ENCODE measurements at places on chromosomes 1 and 21.

- DNase-seq: no peak
Measured at GRCh38 chr1:18901952-18902522, 318 bp downstream of the ALDH4A1 start.

DNA sequence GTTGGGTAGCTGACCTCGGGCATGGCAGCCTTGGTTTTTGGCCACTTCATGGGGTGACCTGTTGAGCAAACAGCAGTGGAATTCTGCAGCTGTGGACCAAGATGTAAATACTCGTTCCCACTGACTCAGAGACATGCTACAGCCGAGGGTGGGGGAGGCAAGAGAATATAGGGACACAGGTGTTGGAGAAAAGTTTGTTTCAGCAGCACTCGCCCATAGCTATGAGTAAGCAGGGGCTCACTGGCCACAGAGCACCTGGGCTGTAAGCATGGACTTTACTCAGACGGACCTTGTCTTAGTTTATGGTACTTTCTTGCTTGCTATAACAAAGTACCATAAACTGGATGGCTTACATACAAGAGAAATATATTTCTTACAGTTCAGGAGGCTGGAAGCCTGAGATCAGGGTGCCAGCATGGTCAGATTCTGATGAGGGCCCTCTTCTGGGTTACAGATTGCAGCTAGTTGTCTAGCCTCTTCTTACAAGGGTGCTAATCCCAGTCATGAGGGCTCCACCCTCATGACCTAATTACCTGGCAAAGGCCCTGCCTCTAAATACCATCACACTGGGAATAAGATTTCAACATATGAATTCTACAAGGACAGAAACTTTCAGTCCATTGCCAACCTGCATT is 437.2 kb upstream of the DAB1 start:
- DNase-seq: no peak

- DNase-seq: no peak
Measured at GRCh38 chr1:90526954-90527353, 190.1 kb downstream of the BARHL2 start.

DNA sequence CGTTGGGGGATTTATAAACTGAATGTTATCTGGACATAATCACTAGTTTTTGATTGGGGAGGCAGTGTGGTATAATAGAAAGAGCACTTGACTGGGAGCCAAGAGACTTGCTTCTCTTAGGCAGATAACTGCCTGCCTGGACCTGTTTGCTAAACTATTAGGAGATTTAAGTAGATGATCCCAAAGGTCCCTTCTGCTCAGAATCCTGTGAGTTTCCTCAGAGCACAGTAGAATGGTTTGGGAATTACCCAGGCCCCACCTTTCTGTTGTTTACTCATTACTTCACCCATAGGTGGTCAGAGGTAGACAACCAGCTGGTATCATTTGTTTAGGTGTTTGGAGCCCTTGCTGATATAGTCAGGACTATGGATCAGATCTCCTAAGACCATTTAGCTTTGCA is 10.3 kb upstream of the PODN start:
- no peak for DNase-seq

DNA sequence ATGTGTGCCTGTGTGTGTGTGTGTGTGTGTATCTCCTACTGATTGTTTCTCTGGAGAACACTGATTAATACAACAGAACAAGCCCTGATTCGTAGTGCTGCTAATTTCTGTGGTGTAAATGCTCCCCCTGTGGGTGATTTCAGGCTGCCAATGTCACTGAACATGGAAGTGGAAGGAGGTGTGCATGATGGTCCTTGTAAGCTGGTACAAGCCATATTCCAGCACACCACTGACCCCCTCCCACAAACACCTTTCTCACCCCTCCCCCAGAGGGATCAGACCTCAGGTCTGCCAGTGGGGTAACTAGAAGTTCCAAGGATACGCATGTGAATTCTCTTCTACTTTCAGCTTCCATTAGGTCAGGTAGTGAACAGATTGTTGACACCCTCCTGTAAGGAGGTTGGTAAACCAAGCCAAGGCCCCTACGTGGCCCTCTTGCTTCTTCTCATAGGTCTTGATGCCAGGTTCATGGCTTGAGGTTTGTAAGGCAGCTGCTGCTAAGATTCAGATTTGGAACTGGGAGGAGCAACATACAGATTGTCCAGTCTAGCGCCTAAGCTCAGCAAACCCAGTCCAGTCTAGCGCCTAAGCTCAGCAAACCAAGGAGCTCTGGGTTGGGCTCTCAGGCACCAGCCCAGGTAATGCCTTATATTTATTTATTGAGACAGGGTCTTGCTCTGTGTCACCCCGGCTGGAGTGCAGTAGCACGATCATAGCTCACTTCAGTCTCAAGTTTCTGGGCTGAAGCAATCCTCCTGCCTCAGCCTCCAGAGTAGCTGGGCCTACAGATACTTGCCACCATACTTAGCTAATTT is 38.7 kb downstream of the DHCR24 start:
- no peak for DNase-seq

GRCh38 chr1:52899445-52899894 is 22.1 kb downstream of the ECHDC2 start:
- DNase-seq: no peak

- DNase-seq: no peak
Measured at GRCh38 chr1:66552829-66553228, 18.9 kb downstream of the SGIP1 start.

DNA sequence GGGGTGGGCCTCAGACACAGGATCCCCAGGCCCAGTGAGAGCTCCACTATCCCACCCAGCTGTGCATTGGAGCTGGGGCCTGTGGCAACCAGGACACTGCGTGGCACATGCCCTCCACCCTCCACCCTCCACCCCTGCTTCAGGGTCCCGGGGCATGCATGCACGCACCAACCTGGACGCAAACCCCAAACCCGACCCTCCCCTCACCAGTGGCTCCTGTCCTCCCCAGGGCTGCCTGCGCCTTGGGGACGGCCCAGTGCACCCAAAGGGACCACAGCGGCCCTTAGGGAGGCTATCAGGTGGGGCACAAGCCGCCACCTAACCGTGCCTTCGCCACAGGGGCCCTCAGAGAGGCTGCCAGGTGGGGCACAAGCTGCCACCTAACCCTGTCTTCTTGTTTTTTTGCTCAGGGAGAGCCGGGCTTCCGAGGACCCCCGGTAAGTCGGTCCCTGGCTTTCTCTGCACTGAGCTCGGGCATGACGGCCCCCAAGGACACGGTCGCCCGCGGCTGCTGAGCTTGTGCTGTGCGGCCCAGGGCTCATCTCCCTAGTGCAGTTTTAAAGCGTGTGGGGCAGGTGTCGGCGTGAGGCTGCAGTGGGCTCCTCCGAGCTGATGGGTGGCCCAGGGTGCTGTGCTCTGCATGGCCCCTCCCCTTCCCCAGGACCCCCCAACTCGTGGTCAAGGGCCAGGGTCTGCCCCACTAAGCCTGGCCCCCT is 47.9 kb downstream of the SLC19A1 start:
- no peak for DNase-seq

DNA sequence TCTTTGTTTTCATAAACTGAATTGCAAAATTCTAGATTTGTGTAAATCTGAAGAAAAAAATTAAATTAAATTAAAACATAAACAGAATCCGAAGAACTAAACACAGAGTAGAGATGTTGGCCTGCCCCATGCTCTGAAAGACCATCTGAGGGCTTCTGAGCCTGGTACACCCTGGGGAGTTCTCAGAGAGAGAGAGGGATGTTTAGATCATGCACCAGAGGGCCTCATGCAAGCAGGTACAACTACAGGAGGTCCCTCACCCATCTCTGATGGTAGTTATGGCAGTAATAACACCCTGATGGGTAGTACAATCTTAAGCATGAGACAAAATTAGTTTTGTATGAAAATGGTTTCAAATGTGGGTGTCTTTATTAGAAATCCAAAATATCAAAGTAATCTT is 127.7 kb downstream of the TGFB2 start:
- DNase-seq: no peak

DNA sequence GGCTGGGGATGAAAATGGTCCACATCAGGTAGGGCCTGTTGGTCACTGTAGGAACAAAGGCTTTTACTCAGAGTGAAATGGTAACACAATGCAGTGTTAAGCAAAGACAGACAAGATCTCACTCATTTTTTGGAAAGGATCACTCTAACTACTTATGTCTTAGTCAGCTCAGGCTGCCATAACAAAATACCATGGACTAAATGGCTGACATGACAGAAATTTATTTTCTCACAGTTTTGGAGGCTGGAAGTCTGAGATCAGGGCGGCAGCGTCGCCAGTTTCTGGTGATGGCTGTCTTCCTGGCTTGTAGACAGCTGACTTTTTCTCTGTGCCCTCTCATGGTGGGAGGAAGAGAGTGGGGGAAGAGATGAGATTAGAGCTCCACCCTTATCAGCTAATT is 10.2 kb upstream of the MAGI3 start:
- DNase-seq: no peak

DNA sequence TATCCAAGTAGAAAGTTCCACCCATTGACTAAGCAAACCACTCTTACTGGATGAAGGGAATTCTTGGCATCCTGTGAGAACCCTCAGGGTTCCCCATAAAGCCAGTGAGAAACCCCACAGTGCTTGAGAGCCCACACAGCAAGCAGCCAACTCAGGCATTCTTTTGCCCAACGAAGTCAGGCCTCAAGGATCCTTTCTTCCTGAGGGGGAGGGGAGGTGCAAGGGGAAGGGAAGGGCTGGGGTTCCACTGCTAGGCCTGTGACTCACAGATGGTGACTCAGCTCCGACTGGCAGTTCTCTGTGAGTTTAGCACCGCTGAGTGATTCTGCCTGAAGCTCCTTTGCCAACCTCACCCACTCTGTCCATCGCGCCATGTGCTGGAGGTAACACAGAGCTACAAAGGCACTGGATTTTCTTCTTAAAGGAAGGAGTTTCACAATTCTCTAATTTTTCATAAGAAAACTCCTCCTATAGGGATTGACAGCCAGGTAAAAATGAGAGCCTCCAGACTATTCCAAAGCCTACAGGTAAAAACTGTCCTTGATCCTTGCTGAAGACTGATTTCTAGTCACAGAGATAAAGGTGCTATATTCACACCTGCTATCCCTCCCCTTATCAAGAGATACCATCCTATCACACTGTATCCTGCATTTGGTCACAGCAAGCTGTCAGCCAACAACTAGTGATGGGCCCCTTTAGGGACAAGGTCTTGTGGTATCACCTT is 4.8 kb downstream of the ENO1 start:
- no peak for DNase-seq

GRCh38 chr1:60636946-60637345 is 445.4 kb upstream of the NFIA start:
- DNase-seq: no peak

GRCh38 chr1:80218112-80218511 is 1211.6 kb upstream of the ADGRL4 start:
- no peak for DNase-seq

DNA sequence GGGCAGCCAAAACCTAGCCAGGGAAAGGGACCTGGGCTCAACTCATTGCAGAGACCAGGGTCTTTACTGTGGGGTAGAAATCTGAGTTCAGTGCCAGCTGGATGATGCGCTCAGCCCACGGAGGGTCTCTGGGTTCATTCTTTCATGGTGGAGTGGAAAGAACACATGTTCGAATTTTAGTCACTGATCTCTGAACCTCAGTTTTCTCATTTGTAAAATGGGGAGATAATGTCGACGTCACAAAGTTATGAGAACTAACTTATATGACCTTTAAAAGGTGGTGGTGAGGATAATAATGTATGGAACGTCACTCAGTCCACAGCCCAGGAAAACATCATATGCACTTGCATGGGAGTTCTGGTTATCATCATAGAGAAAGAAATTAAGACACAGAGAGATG is 1.2 kb upstream of the TAL1 start:
- DNase-seq: no peak

DNA sequence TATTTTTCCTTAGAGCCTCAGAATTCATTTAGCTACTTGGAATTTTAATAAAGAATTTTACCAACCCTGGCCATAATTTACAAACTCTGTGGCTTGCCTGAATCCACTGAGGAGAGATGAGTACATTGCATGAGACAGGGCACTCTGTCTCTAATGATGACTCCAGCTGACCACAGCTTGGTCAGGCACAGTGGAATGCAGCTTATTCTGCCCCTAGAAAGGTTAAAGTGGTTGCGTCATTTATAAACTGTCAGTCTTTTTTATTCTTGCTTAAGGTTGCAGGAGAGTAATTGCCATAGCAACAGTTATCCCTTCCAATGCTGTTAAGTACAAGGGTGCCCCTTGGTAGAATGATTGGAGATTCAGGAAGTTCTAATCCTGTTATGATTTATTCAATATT is 28.3 kb downstream of the PDE4B start:
- DNase-seq: no peak

DNA sequence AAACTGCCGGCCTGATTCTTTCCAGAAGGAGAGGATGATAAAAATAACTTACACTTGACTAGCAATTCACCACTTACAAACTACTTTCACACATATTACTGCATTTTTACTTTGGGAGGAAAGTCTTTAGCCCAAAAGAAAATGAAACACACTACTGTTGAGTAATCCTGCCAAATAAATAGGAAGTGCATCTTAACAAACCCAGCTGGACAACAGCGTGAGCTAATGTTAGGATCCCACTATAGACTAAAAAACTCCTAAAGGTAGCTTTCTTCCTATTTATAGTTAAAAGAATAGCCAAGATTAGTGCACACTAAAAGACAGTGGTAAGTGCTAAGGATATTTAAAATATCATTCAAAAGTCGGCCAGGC is 83.8 kb downstream of the HSF2BP start:
- DNase-seq: no peak

GRCh38 chr21:32256873-32257620 is 21.8 kb downstream of the MIS18A start:
- DNase-seq: no peak

DNA sequence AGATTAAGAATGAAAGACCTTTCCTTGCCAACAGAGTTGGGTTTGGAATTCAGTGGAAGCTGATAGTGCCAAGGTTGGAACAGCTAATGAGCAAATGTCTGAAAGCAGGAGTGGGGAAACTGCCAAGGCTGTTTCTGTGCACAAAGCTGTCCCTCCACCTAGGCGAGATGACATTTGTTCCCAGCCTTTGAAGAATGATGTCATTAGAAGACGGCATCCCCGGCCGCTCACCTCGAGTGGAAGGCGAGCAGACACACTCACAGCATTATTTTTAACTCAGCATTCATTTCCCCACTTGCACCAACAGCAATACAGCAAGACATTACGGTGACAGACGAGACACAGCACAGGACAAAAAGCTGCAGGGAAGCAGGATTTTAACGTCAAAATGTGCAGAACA is 463.9 kb downstream of the PCP4 start:
- no peak for DNase-seq

GRCh38 chr1:67338642-67339041 is 31.0 kb downstream of the IL12RB2 start:
- no peak for DNase-seq

- DNase-seq: no peak
Measured at GRCh38 chr1:14897080-14897449, 256.5 kb upstream of the TMEM51 start.

GRCh38 chr1:57440096-57440495 is 16.2 kb upstream of the DAB1 start:
- peak; percentile 58 for DNase-seq

GRCh38 chr1:94934551-94934950 is 7.6 kb upstream of the CNN3 start:
- DNase-seq: no peak

All from D721Med (cell line).